ENCODE measurements at places on chromosomes 12 and 14.

- DNase-seq: no peak
Measured at GRCh38 chr12:93879476-93880421, 202.6 kb downstream of the CRADD start.

DNA sequence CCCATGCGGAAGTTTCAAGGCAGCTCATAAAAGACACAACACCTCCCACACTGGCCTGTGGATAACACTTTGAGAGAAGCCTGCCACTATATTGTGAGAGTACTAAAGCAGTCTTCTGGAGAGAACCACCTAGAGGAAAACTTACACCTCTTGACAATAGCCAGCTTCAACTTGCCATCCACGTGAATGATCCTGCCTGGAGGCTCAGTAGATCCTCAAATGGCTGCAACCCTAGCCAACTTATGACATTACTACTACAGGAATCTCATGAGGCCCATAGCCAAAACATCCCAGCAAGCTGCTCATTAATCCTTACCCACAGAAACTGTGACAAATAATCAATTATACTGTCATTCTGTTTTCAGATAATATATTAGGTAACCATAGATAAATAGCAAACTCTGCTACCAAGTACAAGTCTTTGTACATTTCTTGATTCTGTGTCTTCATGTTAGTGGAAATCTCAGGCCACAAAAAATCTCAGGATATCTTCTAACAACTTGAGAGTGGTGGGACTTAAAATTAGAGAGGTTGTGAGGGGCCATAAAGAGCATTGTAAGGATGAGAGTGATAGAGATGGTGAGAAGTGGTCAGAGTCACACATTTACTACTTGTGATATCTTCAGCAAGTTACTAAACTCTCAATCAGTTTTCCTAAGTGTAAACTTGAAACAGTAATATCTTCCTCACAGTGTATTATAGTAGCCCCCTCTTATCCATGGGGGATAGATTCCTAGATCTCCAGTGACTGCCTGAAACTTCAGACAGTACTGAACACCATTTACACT lies 368.0 kb downstream of the C12orf50 start:
- DNase-seq: no peak

- DNase-seq: no peak
Measured at GRCh38 chr12:79156846-79157463, 292.4 kb downstream of the SYT1 start.

GRCh38 chr12:575129-575502 lies 88.1 kb downstream of the NINJ2 start:
- no peak for DNase-seq

DNA sequence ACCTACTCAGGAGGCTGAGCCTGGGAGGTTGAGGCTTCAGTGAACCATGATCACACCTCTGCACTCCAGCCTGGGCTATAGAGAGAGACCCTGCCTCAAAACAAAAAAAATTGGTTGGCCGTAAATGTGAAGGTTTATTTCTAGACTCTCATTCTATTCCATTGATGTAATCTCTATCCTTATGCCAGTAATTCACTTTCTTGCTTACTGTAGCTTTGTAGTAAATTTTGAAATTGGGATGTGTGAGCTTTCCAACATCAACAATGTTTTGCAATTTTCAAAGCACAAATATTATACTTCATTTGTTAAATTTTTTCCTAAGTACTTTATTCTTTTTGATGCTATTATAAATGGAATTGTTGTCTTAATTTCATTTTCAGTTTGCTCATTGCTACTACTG lies 24.6 kb downstream of the LIN52 start:
- no peak for DNase-seq

DNA sequence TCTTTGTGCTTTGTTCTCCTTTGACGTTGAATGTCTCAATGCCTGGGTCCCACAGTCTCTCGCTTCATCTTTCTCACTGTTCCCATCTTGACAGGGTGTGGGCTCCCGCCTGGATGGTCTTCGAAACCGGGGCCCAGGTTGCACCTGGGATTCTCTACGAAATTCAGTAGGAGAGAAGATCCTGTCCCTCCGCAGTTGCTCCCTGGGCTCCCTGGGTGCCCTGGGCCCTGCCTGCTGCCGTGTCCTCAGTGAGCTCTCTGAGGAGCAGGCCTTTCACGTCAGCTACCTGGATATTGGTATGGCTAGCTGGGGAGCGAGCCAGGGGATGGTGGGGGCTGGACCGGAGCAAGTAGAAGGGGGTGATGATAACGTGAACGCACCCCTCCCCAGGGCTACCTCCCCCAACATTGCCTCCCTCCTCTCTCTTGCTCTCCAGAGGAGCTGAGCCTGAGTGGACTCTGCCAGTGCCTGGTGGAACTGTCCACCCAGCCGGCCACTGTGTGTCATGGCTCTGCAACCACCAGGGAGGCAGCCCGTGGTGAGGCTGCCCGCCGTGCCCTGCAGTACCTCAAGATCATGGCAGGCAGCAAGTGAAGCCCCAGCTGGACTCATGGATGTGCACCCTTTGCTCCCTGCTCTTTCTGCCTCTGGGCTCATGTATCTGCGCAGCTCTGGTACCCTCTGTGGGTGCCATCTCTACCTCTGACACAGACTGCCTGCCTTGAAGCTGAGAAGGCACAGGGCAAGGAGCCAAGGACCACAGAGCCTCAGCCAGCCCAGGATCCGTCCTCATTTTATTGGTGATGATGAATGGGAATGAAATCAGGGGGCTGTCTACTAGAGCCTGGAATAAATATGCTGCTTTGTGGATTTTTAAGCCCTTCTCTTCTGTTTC lies 1.5 kb downstream of the NPFF start:
- no peak for DNase-seq
